ENCODE measurements at places on chromosomes 16 and 17.

DNA sequence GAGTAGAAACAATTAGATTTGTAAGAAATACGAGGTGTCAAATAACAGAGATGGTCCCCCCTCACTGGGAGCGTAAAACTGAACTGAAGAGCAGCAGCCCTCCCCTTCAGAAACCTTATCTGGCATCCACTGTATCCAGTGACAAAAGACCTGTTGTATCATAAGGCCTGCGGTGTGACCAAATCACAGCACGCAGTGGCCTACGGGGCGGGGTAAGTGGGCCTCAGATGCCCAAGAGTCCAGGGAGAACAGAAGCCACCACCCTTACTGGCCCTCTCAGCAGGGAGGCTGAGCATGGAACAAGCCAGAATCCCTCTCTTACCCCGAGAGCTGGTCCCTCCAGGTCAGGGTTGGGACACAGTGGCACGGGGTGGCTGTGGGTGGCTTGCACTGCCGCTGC is 5.5 kb downstream of the JMJD6 start:
- no peak for DNase-seq

DNA sequence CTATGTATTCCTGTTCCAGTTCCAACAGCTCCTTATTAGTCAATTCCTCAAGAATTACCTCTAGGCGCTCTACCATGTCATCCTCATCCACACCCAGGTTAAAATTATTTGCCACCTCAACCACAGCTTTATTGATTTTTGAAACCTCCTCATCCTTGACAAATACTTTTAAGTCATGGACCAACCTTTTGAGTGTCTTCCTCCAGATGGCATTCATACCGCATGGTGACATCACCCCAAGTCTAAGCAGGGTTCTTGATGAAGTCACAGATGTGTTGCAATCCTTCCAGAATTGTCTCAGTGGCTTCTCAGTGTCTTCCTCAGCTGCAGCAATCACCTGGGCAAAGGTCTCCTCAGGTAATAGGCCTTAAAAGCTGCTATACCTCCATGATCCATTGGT is 40.1 kb downstream of the BCL7C start:
- DNase-seq, result no peak

DNA sequence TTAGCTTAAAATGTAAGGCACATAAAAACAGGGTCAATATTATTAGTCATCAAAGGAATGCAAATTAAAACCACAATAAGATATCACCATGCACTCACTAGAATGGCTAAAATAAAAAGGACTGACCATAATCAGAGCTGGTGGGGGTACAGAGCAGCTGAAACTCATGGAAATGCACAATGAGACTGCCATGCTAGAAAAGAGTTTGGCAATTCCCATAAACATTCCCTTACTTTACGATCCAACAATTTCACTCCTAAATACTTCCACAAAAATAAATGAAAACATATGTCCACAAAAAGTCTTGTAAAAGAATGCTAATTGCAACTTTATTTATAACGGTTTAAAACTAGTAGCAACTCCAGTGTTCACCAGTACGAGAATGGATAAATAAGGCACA is 36.1 kb upstream of the ERCC4 start:
- no peak for DNase-seq

DNA sequence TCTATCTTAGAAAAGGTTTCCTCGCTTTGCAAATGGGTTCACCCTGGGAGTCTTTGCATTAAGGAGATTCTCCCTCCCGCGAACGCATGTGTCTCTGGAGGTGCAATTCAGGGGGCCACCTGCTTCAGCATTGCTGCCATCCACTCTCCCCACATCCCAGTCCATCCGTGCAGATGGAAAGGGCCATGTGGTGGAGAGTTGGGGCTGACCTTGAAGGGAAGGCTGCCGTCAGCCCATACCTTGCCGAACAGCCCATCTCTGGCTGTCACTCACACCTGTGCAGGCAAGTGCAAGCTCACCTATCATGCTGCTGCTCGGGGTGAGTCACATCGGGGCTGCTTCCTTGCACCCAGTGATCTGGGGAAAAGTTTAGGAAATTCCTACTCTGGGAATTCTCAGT is 106.1 kb downstream of the ZNF423 start:
- DNase-seq, result no peak

- no peak for DNase-seq
Observed at GRCh38 chr17:19958023-19958422, 19.6 kb downstream of the AKAP10 start.

GRCh38 chr16:76193906-76194615 is 83.1 kb upstream of the CNTNAP4 start:
- DNase-seq, result no peak

- no peak for DNase-seq
Observed at GRCh38 chr17:8121681-8122421, 2.1 kb downstream of the HES7 start.

GRCh38 chr17:79803421-79803996 is 6.6 kb upstream of the CBX8 start:
- DNase-seq, result no peak

GRCh38 chr17:60993497-60993896 is 315.8 kb downstream of the BCAS3 start:
- DNase-seq, result no peak

DNA sequence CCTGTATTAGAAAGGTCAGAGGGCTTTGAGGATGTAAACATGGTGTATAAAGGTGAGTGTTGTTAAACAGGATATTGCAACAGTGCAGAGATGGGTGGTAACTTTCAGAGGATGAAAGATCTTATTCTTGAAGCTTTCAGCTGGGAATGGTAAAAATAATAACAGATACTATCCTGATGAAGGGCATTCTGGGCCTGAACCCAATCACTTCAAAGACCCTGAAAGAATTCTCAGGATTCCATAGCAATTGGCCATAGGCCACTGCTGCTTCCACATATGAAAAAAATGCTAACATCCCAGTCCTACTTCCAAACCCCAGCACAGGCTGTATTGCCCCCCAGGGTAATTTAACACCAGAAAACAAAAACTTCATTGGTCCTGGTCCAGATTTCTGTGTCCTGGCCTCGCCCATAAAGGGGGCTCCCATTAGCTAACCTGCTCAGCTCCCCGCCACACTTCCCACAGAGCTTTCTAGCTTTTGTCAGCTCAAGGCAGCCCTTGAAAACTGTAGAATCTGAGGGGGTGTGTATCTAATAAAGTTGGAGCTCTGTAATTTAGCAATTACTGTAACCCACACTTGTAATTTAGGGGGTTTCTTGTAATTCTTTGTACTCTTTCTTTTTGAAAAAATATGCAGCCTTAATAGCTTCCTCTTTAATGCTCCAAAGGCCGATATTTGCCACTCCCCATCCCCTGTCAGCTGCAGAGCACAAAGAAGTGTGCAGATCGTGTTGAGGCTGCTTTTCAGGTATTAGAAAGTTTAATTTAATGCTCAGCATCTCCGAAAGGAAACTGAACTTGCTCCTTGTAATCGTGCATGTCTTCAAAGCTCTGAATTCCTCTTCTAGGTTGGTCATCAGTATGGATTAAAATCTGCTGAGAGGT is 371.5 kb downstream of the SEC14L1 start:
- no peak for DNase-seq

DNA sequence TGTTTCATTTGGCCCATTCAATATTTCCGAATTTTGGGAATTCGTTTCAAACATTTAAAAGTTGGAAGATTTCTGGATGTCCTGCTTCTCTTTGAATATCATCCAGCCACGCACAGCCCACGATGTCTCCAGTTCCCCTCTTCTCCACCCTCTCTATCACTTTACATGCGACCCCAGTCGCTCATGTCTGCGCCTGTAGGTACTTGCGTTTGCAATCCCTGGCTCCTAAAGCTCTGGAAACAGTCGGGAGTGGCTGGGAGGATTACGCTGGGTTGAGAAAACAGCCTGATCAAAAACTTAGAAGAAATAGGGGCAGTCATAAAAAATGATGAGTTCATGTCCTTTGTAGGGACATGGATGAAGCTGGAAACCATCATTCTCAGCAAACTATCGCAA is 1.5 kb upstream of the SBK1 start:
- no peak for DNase-seq

DNA sequence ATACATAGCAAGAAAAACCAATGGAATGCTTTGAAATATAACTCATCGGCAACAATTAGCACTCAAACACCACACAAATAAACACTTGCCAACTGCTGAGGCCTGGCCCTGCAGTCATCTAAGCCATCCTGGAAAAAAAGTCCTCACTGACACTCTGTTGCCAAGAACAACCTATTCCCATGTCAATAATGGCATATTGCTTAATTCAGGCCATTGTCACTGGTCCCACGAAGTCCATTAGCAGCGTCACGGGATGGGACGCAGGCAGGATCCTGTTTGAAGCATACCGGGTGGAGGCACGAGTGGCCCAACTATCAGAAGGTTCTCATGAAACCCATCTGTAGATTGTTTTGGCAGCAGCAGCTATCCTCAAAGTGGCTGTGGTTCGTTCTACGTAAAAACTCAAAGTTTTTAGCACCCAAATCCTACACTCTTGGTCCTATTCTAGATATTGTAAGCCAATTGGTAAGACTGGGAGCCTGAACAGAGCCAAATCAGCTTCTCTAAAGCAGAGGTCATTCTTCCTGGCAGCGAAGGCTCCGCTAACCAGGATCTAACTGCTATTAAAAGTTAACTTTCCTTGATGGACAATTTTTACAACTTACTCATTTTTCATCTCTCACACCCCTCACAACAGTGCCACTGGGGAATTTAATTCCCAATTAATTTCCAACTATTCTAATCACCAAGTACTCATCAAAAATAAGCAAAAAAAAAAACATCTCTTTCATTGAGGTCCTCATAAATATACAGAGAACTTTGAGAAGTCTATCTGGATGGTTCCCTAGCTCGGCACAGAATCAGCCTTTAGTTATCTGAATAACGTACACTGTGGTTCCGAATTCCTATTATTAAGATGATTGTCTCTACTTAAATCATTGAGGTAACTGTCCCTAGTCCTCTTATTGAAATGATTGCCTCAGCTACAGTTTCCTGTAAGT is 91.5 kb downstream of the ZFHX3 start:
- DNase-seq, result no peak

DNA sequence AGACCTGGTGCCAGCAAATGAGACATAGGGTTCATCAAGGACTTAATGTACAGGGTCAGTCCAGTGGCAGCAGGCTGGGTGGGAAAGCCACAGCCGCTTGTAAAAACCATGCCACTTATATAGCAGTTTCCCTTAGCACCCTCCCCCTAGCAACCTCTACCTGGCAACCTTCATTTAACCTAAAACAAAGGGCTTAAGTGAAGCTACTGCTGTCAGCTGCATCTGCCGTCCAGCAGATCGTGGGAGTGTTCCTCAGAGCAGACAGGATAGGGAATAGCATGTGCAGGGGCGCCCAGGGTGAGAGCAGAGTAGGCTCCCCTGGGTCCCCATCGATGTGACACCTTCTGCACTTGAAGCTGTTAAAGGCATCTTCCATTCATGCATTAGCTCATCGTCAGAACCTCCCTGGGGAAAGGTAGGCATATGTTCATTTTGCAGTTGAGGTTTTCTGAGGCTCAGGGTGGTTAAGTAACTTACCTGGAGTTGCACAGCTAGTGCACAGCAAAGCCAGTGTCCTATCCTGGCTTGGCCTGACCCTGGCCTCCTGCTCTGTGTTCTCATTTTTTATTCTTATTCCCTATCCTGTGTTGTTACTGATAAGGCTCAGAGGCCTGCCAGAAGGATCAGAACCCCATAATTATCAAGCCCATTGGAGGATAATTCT is 112.5 kb downstream of the SOCS1 start:
- no peak for DNase-seq

GRCh38 chr17:47172696-47173565 is 16.2 kb downstream of the CDC27 start:
- no peak for DNase-seq

DNA sequence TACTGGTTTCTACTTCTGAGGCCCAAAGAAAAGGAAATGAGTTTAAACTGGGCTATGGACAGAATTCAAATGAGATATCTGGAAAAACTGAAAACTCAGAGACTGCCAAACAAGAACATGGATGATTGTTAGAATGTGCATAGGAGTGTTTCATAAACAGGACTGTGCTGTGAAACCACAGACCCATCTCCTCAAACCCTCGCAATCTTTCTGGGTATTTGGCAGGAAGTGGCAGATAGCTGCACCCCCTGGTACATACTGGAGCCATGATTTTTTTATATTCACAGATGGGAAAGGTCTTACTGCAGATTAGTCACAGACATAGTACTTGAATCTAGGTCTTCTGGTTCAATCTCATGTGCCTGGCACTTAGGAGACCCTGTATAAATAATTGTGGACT is 145.0 kb downstream of the CCDC182 start:
- DNase-seq, result no peak

DNA sequence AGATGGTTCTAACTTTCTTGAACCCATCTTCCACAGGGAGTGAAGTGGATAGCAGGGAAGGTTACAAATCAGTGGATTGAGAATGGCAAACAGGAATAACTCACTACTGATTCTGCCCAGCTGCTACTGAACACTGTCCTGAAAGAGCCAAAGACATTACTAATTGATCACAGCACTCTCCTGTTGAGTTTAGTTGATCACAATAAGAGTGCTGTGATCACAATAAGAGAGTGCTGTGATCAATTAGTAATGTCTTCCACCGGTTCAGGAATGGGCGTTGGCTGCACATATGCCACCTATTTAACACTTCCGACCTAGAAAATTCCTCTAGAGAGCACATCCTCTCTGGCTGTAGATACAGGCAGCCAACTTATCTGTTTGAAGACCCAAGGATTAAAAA is 11.4 kb downstream of the CFAP97D1 start:
- DNase-seq, result no peak

- DNase-seq, result no peak
Observed at GRCh38 chr17:31679667-31680066, 179.4 kb downstream of the COPRS start.

DNA sequence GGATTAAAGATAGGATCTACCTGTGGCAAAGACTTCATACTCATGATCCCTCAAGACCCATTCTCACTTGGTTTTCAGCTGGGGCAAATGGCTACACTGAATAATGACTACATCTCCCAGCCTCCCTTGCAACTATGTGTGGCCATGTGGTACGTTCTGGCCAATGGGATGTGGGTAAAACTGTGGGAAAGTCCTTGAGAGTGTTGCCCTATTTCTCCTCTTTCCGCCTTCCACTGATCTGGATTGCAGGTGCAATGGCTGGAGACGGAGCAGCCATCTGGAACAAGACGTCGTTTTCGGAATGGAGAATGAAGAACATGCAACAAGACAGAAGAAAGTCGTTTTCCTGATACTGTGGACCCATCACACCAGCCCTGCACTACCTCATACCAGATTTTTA is 48.5 kb downstream of the HAPSTR1 start:
- DNase-seq, result no peak

DNA sequence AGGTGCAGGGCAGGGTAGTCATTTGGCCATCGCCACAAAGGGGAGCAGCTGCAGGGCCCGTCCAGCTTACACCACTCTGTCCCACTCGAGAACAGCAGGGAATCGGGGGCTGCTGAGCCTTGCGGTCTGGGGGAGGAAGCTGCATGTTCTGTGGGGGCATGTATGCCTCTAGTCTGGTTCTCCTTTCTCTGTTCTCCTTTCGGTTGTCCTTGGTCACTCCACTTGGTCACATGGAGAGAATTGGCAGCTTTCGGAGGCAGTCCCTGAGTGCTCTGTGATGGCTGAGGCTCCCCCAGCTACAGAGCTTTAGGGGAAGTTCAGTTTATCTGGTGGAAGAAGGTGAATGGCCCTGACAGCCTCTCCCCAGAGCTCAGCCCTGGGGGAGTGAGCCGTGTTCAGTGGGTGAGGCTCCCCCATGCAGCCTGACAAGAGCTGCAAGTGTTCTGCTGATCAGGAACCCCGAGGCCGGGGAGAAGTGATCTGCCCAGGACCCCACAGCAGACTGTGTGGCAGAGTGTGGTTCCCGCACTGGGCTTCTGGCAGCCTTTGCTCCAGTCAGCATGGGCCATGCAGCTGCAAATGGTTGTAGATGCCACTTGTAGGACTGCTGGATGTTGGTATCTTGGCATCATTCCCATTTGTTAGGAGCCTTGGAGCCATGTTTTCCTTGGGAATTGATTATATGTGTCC is 22.3 kb upstream of the SMPD3 start:
- DNase-seq, result no peak

Measured in effector memory CD4-positive, alpha-beta T cell (primary cell).